Right cardiac atrium (tissue), 5 donors: ENCODE measurements at places on chromosomes 4 and X. TPM values are rescaled to one million over a fixed set of nuclear protein-coding genes. Genes with fewer than 3 reads are reported as not detected.

DNA sequence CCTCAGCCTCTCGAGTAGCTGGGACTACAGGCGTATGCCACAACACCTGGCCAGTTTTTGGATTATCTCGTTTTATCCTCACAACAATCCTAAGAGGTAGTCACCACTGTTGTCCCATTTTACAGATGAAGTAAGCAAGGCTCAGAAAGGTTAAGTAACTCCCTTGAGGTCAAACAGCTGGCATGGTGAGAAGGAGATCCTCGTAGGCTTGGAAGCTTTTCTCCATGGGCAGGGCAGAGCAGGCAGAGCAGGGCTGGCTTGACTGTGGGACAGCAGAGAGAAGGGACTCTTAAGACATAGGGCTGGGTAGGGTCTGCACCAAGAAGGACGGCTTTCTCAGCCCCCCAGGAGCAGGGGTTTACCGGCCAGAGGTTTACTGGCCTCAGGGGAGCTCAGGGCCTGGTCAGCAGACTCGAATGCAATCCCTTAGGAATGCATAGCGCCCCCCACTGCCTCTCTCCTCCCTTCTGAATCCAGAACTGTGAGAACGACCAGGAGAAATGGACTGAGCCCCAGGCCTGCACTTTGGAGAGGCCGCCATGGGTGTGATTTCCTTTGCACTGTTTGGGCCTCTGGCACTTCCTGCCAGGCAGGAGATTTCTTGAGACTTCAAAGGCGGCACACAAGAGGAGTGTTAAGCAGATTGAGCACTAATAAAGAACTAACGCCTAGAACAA is 14.0 kb upstream of the CDKN2AIP start:
- no peak for DNase-seq

- no peak for DNase-seq
Observed at GRCh38 chr4:57124145-57124544, 14.0 kb upstream of the IGFBP7 start.

DNA sequence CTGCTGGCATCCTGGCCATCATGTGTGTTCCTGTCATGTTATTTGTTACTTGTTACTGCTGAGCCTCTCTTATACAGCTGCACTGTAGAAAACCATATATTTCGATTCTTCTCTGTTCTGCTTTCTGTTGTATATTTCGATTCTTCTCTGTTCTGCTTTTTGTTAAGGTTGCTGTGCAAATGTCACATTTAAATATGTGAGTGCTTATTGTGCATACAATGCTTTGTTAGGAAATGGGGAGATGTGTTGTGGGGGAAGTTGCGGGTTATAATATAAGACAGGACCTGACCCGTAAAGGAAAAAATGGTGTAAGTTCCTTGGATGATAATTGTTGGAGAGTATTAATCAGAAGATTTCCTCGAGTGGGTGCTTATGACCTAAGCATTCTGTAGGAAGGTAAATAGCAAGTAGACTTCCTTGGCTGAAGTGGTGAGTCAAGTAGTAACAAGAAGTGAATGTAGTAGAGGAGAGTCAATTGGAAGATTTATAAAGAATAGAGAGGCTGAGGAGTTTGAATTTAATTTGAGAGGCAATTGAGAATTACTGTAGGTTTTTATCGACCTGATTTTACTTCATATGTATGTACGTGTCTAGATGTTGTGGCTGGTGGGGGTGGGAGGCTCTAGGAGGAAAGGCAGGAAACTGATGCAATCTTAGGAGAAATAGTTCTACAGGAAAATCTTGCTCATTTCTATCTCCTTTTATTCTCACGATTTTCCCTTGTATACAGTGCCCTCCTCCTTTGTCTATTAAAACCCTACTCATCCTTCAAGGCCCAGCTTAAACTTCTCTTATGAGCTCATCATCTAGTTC is 8.5 kb downstream of the OGT start:
- no peak for DNase-seq

GRCh38 chr4:62448911-62449310 is 1248.8 kb downstream of the ADGRL3 start:
- no peak for DNase-seq

Gene CDKL2
- total RNA-seq: 1.2 TPM

Gene MBNL3
- 156 TPM for total RNA-seq

GRCh38 chrX:49172280-49172780 is 632 bp downstream of the PLP2 start:
- peak; percentile 74 for DNase-seq

GRCh38 chrX:20740443-20740842 is 473.7 kb upstream of the RPS6KA3 start:
- DNase-seq: no peak

Gene ATXN3L
- not detected for total RNA-seq

DNA sequence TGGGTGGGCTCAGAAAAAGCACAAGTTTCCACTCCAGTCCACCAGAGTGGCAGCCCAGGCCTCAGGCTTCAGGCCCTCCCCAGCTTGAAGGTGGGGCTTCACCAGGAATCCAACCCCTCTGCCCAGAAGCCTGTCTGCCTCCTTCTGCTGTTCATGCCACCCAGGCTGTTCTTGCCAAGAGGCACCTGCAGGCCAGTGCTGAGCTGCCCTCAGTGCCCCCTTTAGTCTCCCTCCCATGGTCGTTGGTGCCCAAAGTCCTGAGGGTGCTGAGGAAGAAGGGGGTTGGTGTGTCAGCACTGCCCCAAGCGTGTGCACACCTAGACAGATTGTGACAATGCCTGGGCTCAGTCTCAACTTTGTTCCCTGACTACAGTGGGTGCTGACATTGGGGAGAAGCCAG is 475.3 kb downstream of the EPHA5 start:
- DNase-seq: no peak

Gene MTCP1
- total RNA-seq: 61.0 TPM
